ENCODE measurements at places on chromosomes 12 and 14. TPM values are rescaled to one million over a fixed set of nuclear protein-coding genes. Genes with fewer than 3 reads are reported as not detected.

Gene TRPV4
- 3.5 TPM for total RNA-seq

DNA sequence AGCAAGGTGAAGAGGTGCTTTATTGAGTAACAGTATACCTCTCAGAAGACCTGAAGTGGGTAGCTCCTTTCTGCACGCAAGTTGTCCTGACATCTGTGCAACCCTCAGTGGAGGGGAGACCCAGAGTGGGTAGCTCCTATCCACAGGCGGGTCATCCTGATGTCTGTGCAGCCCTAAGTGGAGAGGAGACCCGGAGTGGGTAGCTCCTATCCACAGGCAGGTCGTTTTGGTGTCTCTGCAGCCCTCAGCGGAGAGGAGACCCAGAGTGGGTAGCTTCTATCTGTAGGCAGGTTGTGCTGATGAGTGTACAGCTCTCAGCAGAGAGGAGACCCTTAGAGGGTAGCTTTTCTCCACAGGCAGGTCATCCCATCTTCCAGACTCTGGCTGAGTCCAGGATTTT, 45.1 kb upstream of the PRPF39 start:
- DNase-seq = no peak

DNA sequence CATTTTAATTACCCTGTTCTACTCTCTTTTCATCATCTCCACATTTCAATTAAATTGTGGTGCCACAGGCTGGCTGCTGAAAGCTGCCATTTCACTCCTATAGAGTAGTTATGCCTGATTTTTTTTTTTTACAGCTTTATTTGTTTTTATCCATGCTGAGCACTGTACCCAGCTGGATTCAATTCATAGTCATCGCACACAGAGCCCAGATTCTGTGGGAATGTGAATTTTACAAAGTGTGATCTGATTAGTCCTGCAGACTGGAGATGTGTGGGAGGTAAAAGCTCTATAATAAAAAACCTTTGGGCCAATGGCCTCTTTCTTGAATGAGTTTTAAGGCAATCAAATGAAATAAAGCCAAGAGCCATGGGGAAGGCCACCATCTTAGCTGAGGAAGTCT, 190.2 kb downstream of the ANO4 start:
- DNase-seq = no peak

Gene BHLHE41
- 21.0 TPM for total RNA-seq

Gene TMEM19
- total RNA-seq = 24.9 TPM

GRCh38 chr12:52344111-52344510, 22.9 kb upstream of the KRT83 start:
- peak; percentile 55 for DNase-seq

Gene PAX9
- not detected for total RNA-seq

GRCh38 chr12:50927766-50928224, 24.5 kb upstream of the HIGD1C start:
- no peak for DNase-seq

Gene OTOGL
- not detected for total RNA-seq

DNA sequence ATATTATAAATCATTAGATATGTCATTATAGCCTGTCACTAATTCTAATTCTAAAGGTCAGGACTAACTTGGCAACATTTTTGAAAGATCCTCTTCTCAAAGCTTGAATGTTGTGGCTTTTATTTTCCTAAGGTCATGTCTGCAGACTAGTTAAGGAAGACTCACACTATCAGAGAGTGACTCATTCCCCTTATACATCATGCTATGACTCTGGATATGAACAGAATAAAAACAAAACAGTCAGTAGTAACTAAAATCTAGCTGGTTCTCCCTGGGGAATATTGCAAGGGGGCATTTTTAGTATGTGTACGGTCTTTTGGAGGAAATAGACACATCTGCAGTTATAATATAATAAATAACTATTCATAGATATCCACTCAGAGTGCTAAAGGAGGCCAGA, 170.6 kb downstream of the SLC2A13 start:
- DNase-seq = no peak

GRCh38 chr14:59086241-59086882, 102.1 kb upstream of the DAAM1 start:
- DNase-seq = no peak

DNA sequence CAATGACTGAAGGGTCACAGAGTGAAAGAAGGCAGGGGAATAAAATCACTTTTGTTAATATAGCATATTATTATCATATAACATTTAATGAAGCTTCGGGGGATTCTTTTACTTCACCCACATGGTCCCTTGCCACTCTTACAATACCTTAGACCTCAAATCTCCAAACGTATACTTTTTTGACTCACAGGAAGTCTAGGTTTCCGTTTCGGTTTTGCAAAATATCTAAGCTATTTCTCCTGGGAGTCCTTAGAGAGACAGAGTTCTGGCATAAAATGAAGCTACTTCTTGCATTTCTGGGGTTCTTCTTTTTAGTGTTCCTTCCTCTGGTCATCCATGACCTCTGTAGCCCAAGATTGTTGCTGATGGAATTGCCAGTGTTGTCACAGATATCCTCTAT, 590.5 kb upstream of the ATP2B1 start:
- DNase-seq = no peak

- no peak for DNase-seq
Observed at GRCh38 chr12:80188576-80188975, 89.2 kb downstream of the OTOGL start.

Gene NR1H4
- not detected for total RNA-seq

- DNase-seq = no peak
Observed at GRCh38 chr12:39412210-39412609, 30.7 kb downstream of the KIF21A start.

Gene AGAP2
- total RNA-seq = 2.1 TPM

Gene KSR2
- total RNA-seq = not detected

DNA sequence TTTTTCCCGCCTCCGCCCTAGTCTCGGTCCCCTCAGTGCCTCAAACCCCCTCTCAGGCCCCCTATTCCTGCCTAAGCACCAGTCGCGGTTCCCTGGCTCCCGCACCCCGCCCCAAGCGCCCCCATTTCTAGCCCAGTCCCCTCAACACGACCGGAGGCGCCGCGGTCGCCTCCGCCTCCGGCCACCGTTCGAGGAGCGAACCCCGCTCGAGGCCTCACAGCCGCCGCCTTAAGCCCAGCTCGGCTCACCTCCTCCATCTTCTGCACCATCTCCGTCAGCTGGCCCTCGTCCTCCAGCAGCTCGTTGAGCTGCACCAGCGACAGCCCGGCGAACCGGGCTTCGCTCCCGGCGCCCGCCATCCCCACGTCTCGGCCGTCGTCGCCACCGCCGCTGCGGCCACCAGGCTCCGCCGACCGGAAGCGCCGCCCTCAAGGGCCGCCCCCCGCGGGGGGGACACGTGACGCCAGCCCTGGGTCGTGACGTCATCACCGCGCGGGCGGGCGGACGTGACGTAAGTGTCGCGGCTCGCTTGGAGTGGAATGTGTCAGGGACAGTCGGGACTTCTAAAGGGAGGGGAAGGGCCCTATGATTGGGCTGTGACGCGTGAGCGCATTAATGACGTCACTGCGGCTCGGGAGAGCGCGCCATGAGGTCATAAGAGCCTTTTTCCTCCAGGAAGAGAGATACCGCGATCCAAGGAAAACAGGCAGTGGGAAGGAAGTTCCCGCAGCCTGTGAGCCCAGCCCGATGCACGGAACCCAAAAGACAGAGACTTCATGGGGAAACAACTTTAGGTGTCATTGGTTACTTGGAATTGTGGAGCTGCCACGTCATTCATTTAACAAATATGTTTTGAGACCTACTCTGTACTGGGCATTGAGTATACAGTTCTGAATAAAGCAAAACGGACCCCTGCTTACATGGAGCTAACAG, at the start of gene VPS37B:
Gene VPS37B, minus strand, starts transcription at position 421 of the 933 bp plus-strand sequence. Its CDS starts 62 bp downstream, at position 359.
- peak; percentile 97 for DNase-seq

DNA sequence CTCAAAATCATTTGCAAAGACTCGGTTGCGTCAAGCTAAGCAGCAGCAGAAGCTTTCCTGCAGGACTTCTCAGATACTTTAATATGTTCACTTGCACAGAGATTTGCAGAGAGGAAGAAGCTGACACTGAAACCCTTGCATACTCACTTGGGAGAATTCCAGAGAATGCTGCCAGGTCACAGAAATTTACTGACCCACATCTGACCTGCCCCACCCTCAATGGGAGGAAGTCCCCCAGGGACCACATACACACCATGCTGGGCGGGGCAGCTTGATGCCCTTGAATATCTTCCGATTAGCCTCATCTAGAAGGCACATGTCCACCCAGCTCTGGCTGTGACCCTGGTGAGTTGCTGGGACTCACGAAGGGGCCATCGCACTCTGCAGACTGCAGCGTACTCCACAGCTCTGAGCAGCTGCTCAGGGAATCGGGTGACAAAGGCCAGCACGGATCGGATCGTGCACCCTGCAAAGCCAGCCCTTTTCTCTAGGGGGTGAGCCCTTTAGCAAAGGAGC, 83.2 kb downstream of the ITPK1 start:
- DNase-seq = no peak

Gene CACNA1C
- 6.8 TPM for total RNA-seq

GRCh38 chr14:78425330-78425729, 255.2 kb downstream of the NRXN3 start:
- DNase-seq = no peak

GRCh38 chr14:23364164-23365035, 572 bp downstream of the EFS start:
- DNase-seq = peak; percentile 49

DNA sequence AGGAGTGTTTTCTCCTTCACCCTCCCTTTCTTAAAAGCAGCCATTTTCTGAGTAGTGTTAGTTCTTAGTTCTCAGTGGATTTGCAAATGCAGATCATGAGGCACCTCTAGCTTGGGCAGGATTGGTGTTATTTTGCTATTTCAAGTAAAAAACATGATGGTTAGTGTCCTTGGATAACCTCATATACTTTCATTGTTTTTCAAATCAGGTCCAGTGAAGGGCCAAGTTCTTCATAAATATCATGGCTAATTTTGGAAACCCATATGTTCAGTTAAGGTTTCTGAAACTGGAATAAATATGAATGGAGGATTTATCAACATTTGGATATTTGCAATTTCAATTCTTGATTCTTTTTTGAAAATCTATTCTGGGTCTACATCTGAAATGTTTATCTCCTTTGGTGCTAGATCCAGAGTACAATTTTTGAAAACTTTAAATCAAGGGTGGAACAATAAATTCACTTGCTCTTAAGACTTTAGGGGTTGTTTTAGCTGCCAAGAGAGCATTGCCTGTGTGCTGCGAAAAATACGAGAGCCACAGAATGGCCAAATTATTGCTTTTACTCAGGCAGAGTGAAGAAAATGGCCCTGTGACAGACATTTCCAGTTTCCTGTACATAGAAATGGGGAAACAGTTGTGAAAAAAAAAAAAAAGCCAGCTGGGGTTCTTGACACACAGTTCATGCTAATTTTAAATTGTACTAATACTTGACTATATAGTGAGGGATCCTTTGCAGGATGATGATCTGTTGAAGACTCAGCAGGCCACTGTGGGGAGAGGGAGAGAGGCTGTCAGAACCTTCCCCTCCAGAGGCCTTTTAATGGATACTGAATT, 104.6 kb downstream of the BICD1 start:
- DNase-seq = no peak

Gene NELL2
- total RNA-seq = 0.71 TPM

GRCh38 chr12:103680591-103681141, 93.6 kb downstream of the STAB2 start:
- DNase-seq = no peak

Gene NAV3
- total RNA-seq = 16.6 TPM

DNA sequence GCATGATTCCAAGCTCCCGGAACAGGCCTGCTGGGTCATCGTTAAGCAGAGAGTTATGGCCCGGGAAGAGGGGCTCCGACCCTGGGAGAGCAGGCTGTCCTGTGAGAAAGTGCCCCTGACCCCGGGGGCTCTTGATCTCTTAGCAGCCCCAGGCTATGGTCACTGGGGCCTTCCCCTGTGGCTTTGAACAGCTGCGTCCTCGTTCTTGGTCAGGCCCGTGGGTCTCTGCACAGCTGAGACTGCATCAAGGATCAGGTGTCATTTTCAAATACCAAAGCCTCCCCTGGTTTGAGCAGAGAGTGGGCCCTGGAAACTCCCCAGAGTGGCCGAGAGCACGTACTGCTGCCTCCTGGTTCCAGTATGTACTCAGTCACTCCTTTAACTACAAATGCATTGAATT, 114.8 kb downstream of the ESRRB start:
- DNase-seq = no peak

- no peak for DNase-seq
Observed at GRCh38 chr12:84764001-84764400, 148.6 kb downstream of the SLC6A15 start.

DNA sequence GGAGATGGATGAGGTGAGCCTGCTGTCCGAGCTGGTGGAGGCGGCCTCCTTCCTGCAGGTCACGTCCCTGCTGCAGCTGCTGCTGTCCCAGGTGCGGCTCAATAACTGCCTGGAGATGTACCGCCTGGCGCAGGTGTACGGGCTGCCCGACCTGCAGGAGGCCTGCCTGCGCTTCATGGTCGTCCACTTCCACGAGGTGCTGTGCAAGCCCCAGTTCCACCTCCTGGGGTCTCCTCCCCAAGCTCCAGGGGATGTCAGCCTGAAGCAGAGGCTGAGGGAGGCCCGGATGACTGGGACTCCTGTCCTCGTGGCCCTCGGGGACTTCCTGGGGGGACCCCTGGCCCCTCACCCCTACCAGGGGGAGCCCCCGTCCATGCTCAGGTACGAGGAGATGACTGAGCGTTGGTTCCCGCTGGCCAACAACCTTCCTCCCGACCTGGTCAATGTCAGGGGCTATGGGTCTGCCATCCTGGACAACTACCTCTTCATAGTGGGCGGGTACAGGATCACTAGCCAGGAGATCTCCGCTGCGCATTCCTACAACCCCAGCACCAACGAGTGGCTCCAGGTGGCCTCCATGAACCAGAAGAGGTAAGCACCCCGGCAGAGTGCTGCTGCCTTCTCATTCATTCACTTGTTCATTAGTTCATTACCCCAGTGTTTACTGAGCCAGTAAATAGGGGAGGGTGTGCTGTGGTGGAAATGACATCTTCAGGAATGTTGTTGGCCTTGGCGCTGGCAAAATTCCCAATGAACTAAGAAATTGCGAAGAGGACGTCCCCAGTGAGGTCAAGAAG, 774 bp upstream of the MANSC4 start:
- DNase-seq = no peak

GRCh38 chr12:131032082-131032750, 78.5 kb downstream of the ADGRD1 start:
- no peak for DNase-seq

Gene TMEM63C
- total RNA-seq = 0.51 TPM

Gene GLIPR1L1
- not detected for total RNA-seq

Gene SLC4A8
- 0.90 TPM for total RNA-seq

- no peak for DNase-seq
Observed at GRCh38 chr12:1307796-1308195, 286.6 kb downstream of the FBXL14 start.

Gene HCAR1
- total RNA-seq = 6.1 TPM

Gene TRHDE
- 14.5 TPM for total RNA-seq

Gene SLC8A3
- 0.16 TPM for total RNA-seq

- no peak for DNase-seq
Observed at GRCh38 chr12:24948420-24948756, 513 bp downstream of the BCAT1 start.

DNA sequence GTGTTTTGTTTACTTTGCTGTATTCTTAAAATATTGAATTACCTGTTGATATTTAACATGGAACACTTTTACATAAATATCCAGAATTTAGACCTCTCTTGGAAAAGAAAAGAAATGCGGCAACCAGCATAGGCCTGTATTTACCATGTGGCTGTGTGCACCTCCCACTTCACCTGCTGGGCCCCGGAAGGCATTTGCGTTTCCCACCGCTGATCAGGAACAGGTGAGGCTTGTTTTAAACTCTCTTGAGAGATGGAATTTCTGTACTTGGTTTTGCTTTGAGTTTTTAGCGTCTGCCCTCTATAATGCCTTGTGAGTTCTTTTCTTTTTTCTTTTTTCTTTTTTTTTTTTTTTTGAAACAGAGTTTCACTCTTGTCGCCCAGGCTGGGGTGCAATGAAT, 124.2 kb downstream of the GLT1D1 start:
- DNase-seq = no peak

GRCh38 chr14:57362361-57362760, 28.0 kb upstream of the NAA30 start:
- no peak for DNase-seq
